NCI-H2227 treated with DMSO at 0.1 percent for 48 hours (cell line): ENCODE measurements at places on chromosomes 7 and 10.

- DNase-seq = peak; percentile 10
Observed at GRCh38 chr7:28984631-28985030, 26.5 kb upstream of the TRIL start.

- DNase-seq = no peak
Observed at GRCh38 chr7:74040101-74040790, 12.3 kb downstream of the ELN start.

DNA sequence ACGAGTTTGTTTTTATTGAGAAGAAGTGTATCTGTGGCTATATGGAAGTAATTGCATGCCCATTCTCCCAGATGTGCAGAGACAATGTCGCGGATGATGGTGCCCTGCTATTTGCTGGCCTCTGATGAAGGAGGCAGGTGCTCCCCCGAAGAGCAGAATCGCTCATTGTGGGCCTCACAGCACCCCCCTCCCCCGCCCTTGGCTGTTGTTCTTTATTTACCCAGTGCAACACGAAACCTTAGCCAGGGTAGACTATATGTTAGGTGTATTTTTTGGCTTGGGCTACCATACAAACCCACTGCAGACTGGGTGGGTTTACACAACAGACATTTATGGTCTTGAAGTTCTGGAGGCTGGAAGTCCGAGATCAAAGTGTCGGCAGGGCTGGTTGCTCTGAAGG, 3.4 kb upstream of the ADCY1 start:
- no peak for DNase-seq

DNA sequence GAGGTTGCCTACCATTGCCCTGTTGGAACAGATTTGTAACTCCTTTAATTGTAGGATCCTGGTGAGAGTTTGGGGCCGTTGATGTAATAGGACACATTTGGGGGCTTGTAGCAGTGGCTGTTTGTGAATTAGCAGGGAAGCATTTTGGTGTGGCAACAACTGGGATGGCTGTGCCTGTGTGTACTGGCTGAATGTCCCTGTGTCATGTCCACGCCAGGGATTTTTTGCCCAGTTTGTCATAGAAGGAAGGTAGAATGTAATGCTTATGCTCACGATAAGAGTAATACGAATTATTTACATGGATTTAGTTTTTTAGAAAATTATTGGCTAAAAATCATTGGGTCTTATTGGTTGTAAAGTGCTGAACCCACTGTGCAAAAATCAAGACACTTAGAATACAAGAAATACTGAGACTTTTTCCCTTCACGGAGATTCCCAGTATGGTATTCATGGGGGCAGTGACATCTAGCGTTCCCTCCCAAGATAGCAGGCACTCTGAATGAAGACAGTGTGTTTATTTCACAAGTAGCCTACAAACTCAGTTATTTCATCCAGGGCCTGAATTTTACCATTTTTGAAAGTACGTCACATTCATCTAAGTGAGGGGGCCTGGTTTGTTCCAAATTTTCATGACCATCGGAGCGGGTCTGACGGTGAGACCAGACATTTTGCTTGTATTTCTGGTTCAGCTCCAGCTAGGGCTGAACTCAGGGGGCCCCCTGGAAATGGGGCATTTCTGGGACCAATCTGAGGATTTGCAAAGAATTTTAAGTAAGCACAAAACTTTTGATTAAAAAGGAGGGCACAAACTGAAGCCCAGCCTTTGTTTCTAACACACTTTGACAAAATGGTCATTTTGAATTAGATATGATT, 74.7 kb downstream of the CACNB2 start:
- DNase-seq = peak; percentile 2

DNA sequence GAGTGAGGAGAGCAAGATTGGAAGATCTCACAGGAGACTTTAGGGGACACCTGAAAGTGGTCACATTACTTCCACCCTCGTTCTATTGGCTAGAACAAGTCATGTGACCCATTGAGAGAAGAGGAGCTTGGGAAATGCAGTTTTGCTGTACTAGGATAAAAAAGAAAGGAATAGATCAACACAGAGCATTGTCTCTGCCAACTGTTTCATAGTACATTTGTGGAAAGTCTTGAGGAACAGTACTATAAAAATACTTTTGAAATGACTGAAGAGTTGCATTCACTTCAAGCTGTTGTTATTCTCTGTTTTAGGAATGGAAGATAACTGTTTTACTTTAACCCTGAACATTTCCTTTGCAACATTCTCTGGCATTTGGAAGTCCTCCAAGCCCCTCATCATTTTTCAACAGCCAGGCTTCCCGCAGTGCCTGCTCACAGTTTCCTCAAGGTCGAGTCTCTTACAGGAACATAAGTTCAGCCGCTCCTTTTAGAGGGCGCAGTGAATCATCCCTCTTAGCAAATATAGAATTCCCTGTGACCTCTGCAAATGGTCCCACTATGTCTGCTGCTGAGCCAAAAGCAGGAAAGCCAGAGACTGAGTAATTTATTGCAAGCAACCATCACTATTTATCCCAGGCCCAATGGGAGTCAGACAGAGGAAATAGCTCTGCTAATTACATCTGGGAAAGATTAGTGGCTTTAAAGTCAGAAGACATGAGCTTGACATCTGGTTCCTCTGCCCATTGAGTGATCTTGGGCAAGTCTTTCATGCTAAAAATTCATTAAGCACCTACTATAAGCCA, 40.7 kb downstream of the MRPL32 start:
- DNase-seq = peak; percentile 40

DNA sequence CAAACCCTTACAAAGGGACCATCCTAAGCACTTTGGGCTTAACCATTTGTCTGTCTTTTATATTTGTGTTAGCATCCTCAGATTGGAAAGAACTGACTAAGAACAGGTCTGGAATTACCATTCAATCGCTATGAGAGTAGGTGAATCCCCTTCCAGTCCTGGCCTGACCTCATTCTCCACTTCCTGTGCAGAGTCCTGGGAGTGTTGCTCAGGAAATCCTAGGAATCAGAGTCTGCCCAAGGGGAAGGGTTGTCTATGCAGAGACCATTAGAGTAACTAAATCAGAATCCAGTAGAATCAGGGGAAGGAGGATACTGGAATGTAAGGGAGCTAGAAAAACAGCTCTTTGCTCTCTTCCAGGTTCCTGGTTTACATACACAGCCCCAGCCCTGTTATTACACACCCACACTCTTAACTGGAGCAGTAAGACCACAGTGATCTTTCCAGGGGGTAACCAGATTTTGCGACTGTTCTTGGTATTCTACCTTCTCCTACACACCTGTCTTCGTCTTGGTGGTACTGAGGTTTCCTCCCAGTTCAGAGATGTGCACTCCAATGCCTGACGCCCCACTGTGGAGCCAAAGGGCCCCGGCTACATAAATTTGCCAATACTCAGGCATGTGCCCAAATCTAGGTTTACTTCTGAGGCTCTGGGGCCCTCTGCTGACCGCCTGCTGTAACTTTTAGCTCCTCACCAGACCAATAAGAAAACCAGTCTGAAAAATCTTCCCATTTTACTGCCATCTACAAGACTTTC, 103.7 kb downstream of the RNF216 start:
- DNase-seq = peak; percentile 47

DNA sequence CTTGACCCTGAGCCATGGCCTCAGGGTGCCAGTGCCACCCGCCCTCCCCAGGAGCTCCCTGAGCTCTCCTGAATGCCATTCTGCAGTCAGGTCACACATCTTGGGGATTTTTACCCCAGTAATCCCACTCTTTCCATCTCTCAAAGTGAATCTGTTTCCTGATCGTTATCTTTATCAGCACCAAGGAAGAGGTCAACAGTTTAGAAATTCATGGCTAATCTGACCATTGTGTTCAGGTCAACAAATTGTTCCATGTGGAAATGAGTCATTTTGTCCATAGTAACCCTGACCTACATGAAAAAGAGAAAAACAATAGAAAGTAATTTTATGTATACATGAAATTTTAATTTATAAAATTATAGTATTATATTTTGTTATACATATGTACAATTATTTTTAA, 28.8 kb upstream of the ZNF488 start:
- no peak for DNase-seq
